NCI-H2171 treated with DMSO at 0.1 percent for 48 hours (cell line): ENCODE measurements at places on chromosomes 16 and 17.

DNA sequence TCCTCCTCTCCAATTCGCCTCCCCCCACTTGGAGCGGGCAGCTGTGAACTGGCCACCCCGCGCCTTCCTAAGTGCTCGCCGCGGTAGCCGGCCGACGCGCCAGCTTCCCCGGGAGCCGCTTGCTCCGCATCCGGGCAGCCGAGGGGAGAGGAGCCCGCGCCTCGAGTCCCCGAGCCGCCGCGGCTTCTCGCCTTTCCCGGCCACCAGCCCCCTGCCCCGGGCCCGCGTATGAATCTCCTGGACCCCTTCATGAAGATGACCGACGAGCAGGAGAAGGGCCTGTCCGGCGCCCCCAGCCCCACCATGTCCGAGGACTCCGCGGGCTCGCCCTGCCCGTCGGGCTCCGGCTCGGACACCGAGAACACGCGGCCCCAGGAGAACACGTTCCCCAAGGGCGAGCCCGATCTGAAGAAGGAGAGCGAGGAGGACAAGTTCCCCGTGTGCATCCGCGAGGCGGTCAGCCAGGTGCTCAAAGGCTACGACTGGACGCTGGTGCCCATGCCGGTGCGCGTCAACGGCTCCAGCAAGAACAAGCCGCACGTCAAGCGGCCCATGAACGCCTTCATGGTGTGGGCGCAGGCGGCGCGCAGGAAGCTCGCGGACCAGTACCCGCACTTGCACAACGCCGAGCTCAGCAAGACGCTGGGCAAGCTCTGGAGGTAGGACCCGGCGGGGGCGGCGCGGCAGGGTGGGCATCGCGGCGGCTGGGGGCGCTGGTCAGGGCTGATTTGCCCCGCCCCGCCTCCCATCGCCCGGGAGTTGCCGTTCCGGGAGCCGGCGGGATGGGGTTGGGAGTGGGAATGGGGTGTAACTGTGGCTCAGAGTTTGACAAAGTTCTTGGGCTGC, 567 bp downstream of the SOX9 start:
- peak; percentile 28 for DNase-seq

DNA sequence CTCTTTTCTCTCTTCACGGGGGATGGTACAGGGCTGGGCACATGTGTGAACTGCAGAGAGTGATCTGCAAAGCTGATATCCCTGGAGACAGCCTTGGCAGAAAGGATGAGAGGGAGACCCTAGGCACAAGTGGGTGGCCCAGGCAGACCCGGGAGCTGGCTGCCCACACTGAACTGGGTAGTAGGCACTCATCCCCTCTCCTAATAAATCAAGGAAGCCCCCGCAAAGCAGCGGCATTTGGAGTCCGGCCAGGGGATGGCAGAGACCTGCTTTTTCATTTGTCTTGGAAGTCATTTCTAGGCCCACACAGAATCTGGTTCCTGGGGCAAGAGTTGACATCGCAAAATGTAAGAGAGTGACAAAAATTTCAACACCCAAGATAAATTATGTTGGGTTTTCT, 3.0 kb upstream of the TFAP4 start:
- no peak for DNase-seq

DNA sequence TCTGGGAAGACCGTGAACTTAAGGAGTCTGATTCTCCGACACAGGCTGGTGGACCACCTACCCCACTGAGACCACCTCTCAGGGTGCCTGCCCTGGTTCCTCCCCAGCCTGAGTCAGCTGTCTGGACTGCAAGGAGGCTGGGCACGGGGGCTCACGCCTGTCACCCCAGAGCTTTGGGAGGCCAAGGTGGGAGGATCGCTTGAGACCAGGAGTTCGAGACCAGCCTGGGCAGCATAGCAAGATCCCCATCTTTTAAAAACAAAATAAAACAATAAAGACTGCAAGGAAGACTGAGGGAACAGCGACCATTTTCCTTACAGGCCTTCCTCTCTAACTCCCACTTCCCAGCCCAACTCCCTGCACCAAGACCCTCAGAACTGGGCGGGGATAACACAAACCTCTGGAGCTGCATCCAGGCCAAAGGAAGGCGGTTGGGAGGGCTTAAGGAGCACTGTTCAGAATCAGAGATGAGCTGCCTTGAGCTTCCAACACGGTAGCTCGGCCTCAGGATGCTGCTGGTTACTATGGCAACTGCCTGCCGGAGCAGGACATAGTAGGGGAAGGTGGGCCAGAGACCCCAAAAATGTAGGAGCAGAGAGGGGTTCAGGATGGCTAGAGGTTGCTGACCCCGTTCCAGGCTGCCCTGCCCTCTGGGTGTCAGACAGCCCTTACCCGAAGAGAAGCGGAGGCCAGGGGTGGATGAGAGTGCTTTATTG, 4.4 kb downstream of the APOBR start:
- no peak for DNase-seq

GRCh38 chr16:62014319-62014923, 21.8 kb downstream of the CDH8 start:
- DNase-seq: no peak

DNA sequence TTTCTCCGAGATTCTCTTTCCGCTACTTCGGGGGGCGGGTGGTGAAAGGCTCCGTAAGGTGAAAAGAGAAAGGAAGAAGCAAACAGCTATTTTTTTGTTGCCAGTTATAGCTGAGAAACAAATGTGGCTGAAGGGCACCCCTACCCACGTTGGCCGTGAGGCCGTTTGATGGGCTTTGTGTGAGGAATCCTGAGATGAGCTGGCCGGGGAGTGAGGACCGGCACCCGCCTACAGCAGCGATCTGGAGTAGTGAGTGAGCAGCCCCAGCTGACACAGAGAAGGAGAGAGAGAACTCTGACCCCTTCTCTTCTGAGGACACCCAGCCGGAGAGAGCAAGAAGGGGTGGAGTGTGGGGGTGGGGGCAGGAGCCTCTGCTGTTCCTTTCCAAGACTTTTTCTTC, 5.6 kb downstream of the JPH3 start:
- no peak for DNase-seq

DNA sequence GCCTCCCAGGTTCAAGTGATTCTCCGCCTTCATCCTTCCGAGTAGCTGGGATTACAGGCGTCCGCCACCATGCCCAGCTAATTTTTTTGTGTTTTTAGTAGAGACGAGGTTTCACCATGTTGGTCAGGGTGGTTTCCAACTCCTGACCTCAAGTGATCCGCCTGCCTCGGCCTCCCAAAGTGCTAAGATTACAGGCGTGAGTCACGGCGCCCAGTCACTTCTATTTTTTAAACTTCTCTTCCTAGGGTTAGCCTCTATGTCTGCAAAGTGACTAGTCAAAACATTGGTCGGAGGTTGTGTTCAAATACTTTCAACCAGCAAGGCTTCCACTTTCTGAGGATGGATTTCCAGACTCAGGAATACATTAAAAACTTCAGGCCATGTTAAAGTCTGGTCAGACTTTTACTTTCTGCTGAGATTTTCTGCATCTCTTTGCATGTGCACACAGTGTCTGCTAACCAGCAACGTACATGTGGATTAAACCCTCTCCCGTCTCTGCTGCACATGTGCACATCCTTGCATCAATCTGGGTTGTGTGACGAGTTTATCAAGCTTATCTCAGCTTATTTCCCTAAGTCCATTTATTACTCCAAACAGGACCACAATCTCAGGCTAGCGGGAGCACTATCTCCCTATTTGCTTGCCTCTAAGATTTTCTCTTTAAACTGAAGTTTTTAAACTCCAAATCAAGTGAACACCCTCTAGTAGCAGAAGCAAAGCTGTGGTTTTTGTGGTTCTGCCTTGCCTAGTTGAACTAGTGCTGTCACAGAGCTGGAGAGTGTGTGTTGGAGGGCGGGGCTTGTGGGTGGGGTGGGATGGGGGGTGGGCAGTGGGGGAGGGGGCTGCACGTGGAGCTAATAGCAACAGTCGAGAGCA, 525.2 kb upstream of the GOT2 start:
- DNase-seq: no peak

GRCh38 chr16:26710450-26710849, 356.3 kb upstream of the C16orf82 start:
- DNase-seq: no peak

- DNase-seq: no peak
Observed at GRCh38 chr16:82979406-82980111, 352.8 kb downstream of the CDH13 start.

GRCh38 chr17:76585649-76586593, at the start of gene ST6GALNAC2:
TSS of gene ST6GALNAC2 (minus strand) at chr17:76585860. CDS start at chr17:76585808, 52 bp downstream.
- peak; percentile 48 for DNase-seq

GRCh38 chr17:46771561-46772474, 46.7 kb downstream of the WNT3 start:
- DNase-seq: peak; percentile 46

- DNase-seq: no peak
Observed at GRCh38 chr16:13436641-13437412, 483.1 kb upstream of the ERCC4 start.

- no peak for DNase-seq
Observed at GRCh38 chr17:29237476-29238132, 9.1 kb upstream of the CRYBA1 start.

GRCh38 chr16:11418506-11418905, 73.2 kb downstream of the RMI2 start:
- no peak for DNase-seq

DNA sequence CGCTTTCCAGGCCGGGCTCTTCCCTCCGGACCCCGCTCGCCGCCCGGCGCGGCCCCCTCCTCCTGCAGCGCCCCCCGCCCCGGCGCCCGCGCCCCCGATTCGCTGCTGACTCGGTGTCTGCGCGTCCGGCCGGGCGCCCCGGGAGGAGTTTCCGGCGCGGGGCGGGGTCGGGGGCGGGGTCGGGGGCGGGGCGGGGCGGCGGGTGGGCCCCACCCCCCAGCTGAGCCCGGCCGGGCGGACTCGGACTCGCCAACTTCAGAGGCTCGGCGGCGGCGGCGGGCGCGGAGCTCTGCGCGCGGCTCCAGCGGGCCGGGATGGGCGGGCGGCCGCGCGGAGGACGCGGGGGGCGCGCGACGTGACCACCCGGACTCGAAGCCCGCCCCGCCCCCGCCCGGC, at the start of gene METRNL:
TSS of gene METRNL (plus strand) at position 258 of the 396 bp plus-strand sequence. CDS start 207 bp downstream, outside the sequence.
- DNase-seq: peak; percentile 30

GRCh38 chr16:75506574-75506973, 11.3 kb upstream of the CHST6 start:
- DNase-seq: no peak

- no peak for DNase-seq
Observed at GRCh38 chr16:1027501-1027815, 45.1 kb upstream of the SSTR5 start.

DNA sequence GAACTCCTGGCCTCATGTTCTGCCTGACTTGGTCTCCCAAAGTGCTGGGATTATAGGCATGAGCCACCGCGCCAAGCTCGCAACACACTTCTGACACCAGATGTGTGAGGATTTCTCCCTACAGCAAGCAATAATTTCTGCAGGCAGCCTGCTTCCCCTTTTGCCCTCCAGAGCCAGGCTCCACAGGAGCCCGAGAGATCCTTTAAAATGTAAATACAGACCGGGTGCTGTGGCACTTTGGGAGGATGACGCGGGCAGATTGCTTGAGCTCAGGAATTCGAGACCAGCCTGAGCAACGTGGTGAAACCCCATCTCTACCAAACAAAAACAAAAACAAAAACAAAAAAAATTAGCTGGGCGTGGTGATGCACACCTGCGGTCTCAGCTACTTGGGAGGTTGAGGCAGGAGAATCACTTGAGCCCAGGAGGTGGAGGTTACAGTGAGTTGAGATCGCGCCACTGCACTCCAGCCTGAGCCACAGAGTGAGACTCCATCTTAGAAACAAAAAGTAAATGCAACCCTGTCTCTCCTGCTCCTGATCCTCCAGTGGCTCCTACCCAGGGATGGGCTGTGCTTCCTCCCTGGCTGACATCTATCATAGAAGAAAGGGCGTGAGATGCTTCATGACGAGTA, 14.7 kb downstream of the C16orf96 start:
- DNase-seq: no peak

DNA sequence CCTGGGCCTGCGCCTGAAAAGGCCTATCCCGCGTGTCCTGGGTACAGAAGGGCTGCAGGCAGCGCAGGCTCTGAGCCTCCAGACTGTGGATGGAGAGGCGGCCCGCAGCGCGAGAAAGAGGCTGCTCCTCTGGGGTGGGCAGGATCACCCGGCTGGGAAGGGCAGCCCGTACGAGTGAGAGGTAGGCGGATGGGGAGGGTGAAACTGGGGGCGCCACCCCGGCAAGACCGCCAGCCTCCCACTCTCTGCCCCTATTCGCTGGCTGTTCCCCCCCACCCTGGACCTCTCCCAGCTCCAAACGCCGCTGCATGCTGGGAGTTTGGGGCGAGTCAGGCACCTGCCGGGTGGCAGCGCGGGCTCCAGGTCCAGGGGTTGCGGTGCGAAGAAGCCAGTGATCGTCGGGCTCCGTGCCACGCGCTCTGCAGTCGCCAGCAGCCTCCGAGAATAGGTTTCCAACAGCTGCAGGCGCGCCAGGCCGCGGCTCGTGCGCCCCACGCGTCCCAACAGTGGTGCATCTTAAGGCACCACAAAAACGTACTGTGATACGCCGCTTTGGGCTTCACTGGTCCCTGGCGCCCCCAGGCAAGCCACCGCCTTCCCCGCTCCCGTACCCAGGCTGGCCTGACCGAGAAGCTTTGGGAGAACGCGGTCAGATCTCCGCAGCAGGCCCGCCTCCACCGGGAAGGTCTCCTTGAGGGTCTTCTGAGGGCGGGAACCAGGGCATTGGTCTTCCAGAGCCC, 1.1 kb downstream of the NOXO1 start:
- DNase-seq: peak; percentile 42

- DNase-seq: no peak
Observed at GRCh38 chr17:61720016-61720795, 129.2 kb upstream of the NACA2 start.

- peak; percentile 48 for DNase-seq
Observed at GRCh38 chr17:76370261-76370993, 14.0 kb upstream of the SPHK1 start.

GRCh38 chr16:65070831-65071432, 50.9 kb downstream of the CDH11 start:
- no peak for DNase-seq

- no peak for DNase-seq
Observed at GRCh38 chr17:45020354-45021138, 30.9 kb downstream of the DCAKD start.

GRCh38 chr16:84854759-84855158, 35.0 kb downstream of the CRISPLD2 start:
- no peak for DNase-seq

DNA sequence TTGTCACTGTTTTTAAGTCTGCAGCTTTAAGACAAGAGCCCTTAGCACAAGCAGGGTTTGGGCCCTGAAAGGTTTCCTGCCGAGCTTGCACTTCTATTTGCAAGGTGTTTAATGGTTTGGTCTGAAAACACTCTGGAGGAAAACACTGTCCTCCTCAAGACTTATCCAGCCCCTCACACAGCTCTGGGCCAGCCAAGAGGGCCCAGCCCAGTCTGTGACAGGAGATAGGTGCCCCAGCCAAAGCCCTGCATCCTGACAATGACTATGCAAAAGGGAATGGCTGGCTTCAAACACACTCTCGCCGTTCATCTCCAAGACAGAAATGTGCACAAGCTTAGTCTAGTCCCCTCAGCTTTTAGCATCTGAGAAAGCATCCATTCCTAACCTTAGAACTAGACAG, 26.9 kb downstream of the MPG start:
- DNase-seq: no peak

DNA sequence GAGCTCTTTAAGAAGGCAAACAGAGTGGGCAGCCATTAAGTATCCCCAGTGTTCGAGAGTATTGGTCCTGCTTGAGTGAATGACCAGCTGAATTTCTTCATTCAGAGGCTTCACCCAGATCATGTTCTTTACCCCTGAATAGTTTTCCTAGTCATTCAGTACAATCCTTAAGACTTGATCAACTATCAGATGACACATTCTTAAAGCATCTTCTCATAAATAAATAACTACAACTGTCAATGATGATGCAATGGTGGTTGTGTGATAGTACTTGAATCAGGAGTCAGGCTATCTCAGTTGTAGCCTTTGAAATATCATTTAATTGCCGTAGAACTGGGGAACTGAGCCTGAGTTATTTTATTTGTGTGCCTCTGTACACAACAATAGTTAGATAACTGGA, 416.8 kb upstream of the CCL2 start:
- no peak for DNase-seq

GRCh38 chr17:77684803-77685798, 273.4 kb upstream of the TNRC6C start:
- DNase-seq: no peak
